Neural crest cell (in vitro differentiated cells): ENCODE measurements at places on chromosomes 7 and 10.

GRCh38 chr7:48759431-48760080 lies 164.8 kb upstream of the CDC14C start:
- no peak overlapping the region for H3K27ac ChIP-seq
- H3K4me1 ChIP-seq = no peaks in the 10 kb centered on the region
- no peaks in the 10 kb centered on the region for H3K27me3 ChIP-seq
- DNase-seq = no peak
- H3K36me3 ChIP-seq = no peaks in the 10 kb centered on the region

DNA sequence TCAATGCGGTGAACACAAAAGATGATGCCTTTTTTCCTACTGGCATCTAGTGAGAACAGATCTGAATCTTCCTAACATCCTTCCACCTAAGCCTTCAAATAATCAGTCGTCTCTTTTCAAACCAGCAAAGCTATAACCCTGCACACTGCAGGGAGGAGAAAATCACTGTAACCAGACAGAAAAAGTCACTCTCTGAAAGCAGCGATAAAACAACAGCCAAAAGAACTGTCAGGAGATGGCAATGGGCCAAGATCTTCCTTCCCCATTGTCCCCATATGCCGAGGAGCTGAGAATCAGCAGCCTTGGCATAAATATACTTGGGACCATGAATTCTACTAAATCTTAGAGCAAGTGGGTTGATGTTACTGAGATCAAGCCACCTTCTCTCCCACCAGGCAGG lies 13.1 kb downstream of the FZD9 start:
- no peak for DNase-seq
- H3K36me3 ChIP-seq = peaks cover 29% of the 10 kb centered on the region
- no peaks in the 10 kb centered on the region for H3K4me1 ChIP-seq
- no peak overlapping the region for H3K4me3 ChIP-seq

DNA sequence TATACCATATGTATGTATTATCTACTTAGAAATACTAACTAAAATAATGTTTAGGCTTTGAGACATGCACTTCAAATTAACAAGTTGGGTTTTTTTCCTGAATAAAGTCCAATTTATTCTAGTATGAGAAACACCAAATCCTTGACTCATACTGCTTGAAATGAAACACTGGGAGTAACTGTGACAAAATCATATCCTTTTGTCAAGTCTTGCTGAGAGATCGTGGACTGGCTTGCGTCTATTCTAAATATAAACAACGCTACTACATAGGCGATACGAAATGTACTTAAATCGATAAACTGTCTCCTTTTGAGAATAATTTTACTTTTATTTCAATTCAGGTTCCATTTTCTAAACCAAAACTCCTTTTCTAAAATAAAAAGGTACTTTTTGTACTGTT lies 16.3 kb downstream of the SMURF1 start:
- H3K4me1 ChIP-seq = peaks cover 41% of the 10 kb centered on the region
- no peak overlapping the region for H3K4me3 ChIP-seq
- H3K27ac ChIP-seq = no peak overlapping the region
- no peaks in the 10 kb centered on the region for H3K27me3 ChIP-seq
- DNase-seq = no peak

GRCh38 chr7:110664803-110665202 lies 426.1 kb upstream of the LRRN3 start:
- no peak overlapping the region for H3K27ac ChIP-seq
- no peaks in the 10 kb centered on the region for H3K4me1 ChIP-seq
- H3K36me3 ChIP-seq = peaks cover under 1% of the 10 kb centered on the region
- no peak overlapping the region for H3K4me3 ChIP-seq

DNA sequence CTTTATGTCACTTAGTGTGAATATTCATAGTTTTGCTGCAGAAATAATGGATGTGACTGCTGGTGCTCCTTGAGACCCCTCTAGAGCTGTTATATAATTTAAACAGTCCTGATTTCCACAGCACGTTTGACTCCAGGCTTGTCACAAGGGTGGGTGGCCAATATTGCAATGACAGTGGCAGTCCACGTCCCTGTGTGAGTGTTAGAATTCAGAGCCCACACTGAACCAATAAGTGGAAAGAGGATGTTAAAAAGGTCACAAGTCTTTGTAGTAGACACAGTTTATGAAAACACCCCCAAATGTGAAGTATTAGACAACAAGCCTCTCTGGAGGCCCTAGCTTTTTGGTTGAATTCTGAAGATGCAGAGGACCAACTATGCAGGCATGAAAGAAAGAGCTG lies 2.0 kb downstream of the PPP1R17 start:
- no peaks in the 10 kb centered on the region for H3K36me3 ChIP-seq
- no peak overlapping the region for H3K4me3 ChIP-seq
- H3K27me3 ChIP-seq = no peaks in the 10 kb centered on the region
- peaks cover 38% of the 10 kb centered on the region for H3K4me1 ChIP-seq
